ENCODE measurements at places on chromosomes 3 and 15.
A peak's percentile ranks its signal among the peaks of the same experiment; 100 is the strongest.

DNA sequence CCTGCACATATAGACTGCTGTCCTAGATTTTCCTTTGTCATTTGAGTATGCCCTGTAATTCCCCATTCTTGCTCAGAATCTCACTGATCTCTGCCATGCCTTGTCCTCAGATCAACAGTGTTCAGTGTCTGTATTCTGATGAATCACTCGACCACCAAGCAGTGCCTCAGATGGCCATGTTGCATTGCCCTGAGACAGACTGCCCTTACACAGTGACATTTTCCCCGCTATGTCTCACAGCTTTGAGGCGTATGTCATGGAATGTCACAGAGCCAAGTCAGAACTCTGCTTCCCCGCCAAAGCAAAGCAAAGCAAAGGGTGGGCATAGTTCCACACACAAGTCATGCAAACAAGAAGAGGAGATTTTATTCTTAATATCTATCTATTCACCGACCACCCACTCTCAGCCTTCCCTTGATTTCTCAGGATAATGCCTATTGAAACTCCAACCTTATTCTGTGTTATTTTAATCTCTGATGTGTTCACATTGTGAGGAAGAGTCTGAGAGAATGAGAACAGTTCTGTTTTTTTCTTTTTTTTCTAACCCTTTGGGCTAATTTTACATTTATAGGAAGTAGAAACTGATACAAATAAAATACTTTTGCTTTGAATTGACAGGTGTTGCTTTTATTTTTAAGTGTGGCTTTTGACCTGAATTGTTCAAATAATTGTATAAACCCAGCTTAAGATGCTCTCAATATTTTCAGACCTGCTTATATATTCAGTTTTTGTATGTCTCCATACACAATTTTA is 16.9 kb upstream of the PSMD6 start:
- peak; percentile 25 for DNase-seq

GRCh38 chr3:10961921-10962320 is 30.6 kb upstream of the SLC6A1 start:
- DNase-seq, result no peak

DNA sequence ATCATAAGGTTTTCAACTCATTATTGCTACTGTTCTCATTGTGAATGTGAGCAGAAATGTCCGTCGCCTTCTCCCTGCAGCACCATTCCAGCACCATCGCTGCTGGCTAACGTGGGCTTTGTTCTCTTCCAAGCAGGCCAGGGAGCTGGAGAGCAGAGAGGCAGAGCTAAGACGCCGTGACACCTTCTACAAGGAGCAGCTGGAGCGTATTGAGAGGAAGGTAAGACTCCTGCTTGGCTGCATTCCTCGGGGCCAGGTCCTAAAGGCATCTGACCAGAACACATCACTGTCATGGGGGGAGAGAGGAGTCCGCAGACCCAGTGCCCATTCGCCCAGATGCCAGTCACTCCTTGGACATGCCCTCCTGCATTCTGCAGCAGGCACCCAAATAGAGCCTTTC is 130.4 kb upstream of the PLXNA1 start:
- DNase-seq, result no peak

- peak; percentile 55 for DNase-seq
Observed at GRCh38 chr3:52195823-52196331, 2.1 kb upstream of the ALAS1 start.

DNA sequence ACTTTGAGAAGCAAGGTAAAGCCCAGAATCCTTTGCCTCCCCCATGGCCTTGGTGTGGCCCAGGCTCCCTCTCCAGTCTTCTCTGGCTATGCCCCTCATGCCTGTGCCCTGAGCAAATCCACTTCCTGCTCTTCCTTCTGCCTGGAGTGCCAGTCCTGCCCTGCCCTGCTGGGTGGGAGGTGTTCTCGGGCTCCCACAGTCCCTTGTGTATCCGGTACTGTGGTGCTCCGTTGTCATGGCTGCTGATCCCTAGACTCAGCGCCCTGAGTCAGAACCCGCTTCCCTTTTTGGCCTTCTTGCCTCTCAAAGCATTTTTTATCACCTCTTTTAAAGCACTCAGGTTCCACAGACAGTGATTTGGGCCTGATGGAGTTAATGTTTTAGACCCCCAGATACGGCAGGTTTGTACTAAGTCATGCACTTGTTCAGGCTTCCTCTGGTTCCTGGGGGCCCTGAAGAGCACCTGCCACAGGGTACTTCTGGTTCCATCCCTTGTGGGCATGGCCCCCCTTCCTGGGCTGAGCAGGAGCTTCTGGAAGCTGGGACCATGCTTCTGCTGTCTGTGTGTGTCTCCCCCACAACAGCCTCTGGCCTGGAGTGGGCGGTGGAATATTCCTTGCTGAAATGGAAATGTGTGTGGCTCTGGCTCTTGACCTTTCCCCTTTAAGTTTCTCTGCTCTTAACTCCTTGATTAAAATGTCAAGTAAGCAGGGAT is 29.6 kb upstream of the ADAMTS7 start:
- peak; percentile 60 for DNase-seq

GRCh38 chr3:156865732-156866131 is 39.6 kb downstream of the LEKR1 start:
- peak; percentile 57 for DNase-seq

GRCh38 chr15:49904296-49904695 is 214.7 kb downstream of the ATP8B4 start:
- peak; percentile 75 for DNase-seq

DNA sequence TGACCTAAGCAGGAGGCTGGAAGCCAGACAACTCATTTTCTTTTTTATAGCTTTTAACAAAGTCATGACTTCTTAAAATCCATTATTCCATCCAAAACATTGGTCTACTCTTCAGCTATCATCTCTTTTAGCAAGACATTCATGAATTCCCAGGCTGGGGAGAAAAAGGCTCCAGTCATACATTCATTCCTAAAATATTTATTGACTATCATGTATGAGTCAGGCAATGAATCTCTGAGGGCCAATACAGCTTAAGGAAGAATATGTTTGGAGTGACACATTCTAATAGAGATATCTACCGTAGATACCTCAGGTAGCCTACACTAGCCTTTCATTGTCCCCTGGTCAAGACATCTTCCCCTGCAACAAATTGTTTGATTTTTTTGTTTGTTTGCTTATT is 196.4 kb upstream of the NANOGP8 start:
- peak; percentile 80 for DNase-seq

GRCh38 chr3:46372492-46373359 is 2.0 kb downstream of the CCR5 start:
- DNase-seq, result peak; percentile 28

GRCh38 chr3:31559872-31560534 is 27.3 kb downstream of the STT3B start:
- DNase-seq, result no peak

DNA sequence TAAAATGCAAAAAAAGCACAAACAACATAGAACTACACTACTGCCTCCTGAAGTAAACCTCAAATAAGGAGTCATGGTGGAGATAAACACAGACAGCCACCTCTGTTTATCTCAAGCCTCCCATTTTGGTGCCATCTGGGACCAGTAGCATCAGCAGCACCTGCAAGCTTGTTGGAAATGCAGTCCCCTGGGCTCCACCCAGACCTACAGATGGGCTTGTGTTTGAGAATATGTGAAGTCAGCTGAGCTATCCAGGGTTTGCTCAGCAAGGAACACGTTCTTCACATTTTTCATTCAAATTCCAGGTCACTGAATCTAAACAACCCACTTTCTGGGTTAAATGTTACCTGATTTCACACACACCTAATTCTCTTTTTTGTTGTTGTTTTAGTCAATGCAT is 45.5 kb downstream of the RASGRF1 start:
- DNase-seq, result no peak

DNA sequence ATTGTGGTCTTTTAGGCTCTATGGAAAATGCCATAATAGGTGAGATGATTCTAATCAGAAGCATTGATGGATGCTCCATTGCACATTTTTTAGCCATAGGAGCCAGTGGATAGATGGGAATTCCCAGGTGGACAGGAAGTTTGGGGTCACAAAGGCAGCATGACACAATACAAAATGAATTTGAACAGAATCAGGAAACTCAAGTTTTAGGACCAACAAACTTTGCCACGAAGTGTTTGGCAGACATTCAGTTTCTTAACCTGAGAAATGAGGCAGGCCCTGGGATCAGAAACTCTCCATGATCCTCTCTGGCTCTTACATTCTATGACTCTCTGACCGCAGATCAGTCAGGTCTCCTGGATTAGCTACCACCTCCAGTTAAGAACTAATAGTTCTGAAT is 275.4 kb downstream of the TIGIT start:
- peak; percentile 26 for DNase-seq

- DNase-seq, result no peak
Observed at GRCh38 chr3:69058947-69059224, 6.8 kb upstream of the TMF1 start.

DNA sequence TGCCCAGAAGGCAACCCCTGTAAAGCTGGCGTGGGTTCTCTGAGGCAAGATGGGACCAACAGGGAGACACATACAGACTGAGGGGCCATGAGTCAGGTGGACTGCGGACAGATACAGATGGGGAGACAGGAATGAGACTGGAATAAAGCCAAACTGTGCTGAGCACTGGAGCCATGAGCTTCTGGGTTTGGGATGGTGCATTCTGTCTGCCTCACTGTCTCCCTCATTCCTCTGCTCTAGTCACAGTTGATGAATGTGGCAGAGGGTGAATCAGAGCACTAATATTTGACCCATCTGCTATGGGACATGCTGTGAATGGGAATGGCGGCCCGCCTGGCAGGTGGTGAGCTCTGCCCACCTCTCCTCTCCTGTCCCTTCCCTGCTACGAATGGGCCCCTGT is 262.9 kb downstream of the EPHB1 start:
- no peak for DNase-seq

DNA sequence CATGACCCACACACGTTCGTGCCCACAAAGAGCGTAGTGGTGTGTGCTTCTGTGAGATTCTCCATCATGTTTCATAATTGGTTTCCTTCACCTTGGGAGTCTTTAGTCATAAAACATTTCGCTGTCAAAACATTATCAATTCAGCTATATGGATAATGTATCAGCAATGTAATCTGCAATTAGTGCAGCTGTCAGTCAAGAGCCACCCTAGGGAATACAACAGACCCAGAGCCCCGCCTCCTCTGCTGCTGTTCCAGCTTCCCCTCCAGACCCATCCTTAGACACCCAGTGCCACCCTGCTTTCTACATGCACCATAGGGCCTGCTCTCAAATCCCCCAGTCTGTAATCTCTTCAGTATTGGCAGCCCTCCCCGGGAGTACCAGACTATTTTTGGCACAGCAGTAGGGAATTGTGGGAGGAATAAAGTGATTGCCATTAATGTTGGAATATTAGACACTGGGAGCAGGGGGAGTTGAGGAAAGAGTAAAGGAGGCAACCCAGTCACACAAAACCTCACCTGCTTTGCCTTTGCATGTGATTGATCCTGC is 31.5 kb upstream of the C3orf80 start:
- no peak for DNase-seq

DNA sequence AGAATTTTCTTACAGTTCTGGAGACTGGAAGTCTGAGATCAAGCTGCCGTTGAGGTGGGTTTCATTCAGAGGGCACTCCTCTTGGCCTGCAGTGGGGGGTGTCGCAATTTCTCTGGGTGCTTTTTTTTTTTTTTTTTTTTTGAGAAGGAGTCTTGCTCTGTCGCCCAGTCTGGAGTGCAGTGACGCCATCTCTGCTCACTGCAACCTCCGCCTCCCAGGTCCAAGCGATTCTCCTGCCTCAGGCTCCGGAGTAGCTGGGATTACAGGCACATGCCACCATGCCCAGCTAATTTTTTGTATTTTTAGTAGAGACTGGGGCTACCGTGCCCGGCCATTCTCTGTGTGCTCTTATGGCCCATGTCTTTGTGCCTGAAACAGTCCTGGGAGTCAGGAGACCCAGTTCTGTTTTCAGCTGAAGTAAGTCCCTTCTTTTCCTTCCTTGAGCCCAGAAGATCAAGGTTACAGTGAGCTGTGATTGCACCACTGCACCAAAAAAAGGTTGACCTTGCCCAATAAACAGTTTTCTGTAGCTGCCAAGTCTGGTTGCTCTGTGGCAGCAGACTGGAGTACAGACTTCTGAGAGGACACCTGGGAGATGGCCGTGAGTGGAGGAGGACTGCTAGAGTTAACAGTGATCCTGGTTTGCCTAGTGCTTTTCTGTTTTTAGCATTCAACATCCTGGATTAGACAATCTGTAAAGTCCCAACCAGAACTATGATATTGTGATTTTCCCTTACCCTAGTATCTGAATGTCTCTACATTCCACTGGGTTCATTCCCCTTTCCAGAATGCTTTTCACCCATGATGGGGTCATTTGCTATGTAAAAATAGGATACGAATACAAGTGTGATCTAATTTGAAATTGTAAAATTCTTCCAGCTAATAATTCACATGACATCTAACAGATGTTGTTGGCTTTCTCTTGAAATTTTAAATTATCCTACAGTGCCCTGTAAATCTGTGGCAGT is 76.6 kb upstream of the RNF7 start:
- DNase-seq, result no peak

DNA sequence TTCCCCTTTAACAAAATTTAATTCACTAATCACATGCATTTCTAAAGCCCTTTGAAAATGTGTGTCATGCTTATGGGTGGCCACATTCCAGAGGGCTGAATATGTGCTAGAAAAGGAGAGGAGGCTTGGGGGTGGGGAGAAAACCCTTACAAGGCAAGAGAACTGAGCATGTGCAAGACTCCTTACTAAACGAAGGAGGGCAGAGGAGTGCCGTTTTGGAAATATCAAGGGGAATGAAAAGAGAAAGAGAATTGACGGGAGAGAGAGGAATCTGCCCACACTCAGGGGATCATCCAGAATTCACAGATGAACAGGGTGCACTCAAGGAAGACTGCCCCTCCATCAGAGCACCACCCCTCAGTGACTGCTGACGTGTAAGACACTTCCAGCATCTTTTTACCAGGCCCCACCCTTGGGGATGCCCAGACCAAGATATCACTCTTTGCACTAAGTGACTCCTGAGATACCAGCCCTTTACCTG is 37.9 kb upstream of the TSC22D2 start:
- DNase-seq, result peak; percentile 99

GRCh38 chr15:82047453-82048400 is 1.9 kb upstream of the MEX3B start:
- peak; percentile 30 for DNase-seq

DNA sequence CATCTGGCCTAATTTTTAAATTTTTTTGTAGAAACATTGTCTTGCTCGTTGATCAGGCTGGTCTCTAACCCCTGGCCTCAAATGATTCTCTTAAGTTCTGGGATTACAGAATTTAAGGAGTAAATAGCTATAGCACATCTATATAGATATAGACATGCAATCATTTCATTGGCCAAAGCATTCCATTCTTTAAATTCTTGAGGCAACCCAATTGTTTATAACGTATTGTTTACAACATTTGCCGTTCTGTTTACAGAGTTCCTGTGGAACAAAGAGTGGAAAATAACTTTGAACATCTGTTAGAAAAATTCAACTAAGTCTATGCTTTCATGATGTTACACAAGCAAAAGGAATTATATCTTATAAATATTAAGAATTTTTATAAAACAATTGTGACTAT is 205.2 kb upstream of the ROBO2 start:
- DNase-seq, result no peak

DNA sequence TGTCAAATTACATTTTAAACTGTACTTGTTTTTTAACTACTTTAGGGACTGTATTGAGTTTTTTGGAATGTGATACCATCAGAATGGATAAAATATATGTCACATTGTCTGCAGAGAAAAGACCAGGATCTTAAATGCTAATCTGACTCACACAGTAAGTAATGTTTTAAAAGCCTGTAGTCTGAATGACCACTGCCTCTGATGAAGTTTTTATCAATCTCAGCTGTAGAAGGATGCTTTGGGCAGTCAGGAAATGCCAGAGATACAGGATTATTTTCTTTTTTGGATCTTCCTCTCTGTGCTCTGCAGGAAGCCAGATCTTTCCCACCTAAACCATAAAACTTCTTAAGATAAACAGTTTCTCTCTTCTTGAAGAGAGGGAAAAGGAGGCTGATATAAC is 73.1 kb upstream of the PRTG start:
- peak; percentile 64 for DNase-seq

Data from EH (cell line).